Stimulated activated CD4-positive, alpha-beta T cell treated with anti-CD3 and anti-CD28 coated beads, TNF-alpha, amount 100 ng/mL, for 1 hour (primary cell): ENCODE measurements at places on chromosomes 13 and 19.

DNA sequence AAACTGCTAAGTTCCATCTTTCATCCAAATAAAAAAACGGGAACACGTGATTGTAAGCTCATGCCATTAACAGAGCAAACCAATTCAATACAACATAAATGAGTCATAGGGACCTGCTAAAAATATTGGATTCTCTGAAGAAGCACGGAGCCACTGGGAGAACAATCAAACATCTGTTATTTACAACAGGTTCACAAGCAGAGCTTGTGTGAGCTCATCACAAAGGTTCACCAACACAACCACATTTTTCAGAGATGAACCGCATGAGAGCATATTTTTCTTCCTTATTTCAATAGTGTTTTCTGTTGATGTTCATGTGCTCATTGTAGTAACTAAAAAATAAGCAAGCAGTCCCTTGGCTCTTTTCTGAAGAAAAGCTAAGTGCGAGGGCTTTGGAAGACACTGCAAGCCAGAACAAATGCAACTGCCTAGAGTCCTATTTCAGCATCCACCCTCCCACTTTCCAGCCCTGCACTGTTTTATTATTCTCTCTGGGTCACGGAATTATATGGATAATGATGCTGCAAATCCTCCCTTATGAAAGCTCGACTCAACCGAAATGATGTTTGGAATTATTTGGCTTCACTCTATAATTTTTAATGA is 545.8 kb downstream of the LIG4 start:
- DNase-seq: no peak

DNA sequence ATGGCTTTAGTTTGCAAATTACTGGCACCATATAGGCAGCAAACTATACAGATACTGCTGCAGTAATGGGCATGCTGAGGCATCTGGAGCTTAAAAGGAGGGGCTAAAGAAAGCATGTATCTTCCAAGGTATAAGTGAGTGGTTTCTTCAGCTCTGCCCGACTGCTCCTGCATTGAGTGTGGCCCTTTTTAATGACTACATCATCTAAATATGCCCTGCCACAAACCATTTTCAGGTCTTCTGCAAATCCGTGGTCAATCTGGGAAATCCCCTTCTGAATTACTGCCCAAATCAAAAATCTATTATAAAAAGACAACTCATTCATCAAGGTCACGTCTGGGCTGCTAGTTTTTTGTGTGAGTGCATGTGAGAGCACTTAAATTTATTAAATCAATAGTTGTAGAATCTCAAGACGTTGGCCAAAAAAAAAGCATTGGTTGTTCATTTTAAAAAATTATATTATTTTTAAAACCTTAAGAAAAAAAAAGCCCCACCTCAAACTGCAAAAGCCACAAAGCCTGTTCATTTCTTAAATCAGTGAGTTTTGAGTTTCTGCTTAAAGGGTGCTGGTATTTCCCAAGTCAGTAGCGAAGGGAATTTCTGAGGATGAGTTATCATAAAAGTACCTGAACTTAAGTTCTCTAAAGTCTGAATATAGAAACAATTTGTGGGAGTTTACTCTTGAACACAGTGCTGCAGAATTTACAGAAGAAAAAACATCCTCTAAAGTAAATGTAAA is 16.3 kb downstream of the LCP1 start:
- no peak for DNase-seq

- DNase-seq: no peak
Observed at GRCh38 chr19:21604351-21604926, 99.0 kb downstream of the ZNF429 start.

DNA sequence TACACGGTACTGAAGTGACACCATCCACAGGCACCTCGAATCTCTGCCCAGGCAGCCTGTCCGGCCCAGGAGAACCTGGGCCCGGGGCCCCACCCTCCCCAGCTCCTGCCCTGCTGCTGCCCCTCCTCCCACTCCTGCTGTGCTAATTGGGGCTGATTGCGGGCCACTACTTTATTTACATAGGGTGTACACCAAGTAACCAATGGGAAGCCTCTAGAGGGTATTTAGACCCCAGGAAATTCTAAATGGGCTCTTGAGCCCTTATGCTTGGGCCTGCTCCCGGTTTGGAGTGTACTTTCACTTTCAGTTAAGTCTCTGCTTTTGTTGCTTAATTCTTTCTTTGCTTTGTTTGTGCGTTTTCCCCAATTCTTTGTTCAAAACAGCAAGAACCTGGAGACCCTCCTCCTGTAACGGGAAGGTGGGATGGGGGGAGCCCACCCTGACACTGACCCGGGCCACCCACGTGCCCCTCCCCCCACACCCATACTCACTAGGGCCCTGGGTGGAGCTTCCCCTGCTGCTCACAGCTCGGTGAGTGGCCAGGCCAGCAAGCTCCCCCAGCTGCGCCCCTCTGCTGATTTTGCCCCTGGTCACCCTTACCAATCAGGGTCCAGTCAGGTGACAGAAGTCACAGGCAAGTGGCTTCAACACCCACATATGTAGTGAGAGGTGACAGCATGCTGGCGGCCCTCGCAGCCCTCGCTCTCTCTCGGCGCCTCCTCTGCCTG is 9.4 kb downstream of the SCGB2B2 start:
- no peak for DNase-seq

DNA sequence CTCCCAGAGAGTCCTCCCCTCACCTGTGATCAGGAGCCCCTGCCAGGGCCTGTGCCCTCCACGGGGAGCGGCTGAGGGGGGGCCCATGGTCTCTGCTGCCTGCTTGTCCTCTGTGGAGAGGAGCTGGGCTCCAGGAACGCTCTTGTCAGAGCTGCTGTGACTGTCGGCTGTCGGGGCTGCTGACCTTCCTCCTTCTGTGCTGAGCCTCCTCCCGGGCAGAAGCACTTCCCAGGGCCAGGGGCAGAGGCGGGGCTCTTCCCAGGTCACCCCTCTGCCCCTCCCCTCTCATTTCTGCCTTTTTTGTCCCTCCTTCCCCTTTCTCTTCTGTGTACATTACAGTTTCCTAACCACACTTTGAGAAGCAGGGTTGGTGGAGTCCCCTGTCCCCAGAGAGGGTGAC is at the start of gene CEACAM4:
CEACAM4 (minus strand) TSS at position 198 of the 400 bp plus-strand sequence; CDS start at position 87, 111 bp downstream.
- no peak for DNase-seq
